Right atrium auricular region (tissue), 2 donors: ENCODE measurements at places on chromosomes 13 and 19. TPM values are rescaled to one million over a fixed set of nuclear protein-coding genes. Genes with fewer than 3 reads are reported as not detected.

SCN1B gene
- 119 TPM for total RNA-seq

DNA sequence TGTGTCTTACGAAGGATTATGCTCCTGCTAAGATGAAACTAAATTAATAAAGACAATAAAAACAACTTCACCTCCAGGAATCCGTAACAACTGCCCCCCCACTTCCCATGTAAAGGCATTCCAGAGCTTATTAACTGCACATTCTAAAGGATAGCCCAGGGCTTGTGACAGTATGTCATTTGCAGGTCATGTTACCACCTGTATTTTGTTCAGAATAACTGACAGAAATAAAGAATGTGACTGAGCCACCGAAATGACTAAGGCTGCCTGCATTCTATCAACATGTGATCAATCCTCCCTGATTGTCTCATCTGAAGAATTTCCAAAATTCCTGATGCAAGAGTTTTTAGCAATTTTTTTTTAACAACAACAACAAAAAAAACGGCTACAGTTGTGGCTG, 117.2 kb downstream of the MIPEP start:
- H3K27me3 ChIP-seq, result no peaks in the 10 kb centered on the region
- H3K27ac ChIP-seq, result no peak overlapping the region
- no peaks in the 10 kb centered on the region for H3K4me1 ChIP-seq
- no peaks in the 10 kb centered on the region for H3K36me3 ChIP-seq
- no peak for DNase-seq
- H3K4me3 ChIP-seq, result no peak overlapping the region

DNA sequence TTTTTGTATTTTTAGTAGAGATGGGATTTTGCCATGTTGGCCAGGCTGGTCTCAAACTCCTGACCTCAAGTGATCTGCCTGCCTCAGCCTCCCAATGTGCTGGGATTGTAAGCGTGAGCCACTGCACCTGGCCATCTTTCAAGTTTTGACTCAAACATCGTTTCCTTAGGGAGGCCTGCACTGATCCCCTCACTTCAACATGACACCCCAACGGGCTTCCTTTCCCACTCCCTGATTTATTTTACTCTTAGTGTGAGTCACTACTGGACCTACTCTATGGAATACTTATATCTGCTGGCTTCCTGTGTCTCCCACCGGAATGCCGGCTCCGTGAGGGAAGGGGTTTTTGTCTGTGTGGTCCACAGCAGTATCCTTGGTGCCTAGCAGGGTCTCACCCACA, 4.5 kb upstream of the ADAMTS10 start:
- H3K27me3 ChIP-seq, result no peaks in the 10 kb centered on the region
- H3K36me3 ChIP-seq, result no peaks in the 10 kb centered on the region
- no peak overlapping the region for H3K4me3 ChIP-seq
- DNase-seq, result no peak

- no peak overlapping the region for H3K4me3 ChIP-seq
- H3K36me3 ChIP-seq, result peaks cover 90% of the 10 kb centered on the region
These were observed 9.7 kb downstream of the PTBP1 start for GRCh38 chr19:806815-807421.

- H3K4me1 ChIP-seq, result peaks cover 9% of the 10 kb centered on the region
- peaks cover 8% of the 10 kb centered on the region for H3K27me3 ChIP-seq
- H3K4me3 ChIP-seq, result peak overlapping the region; percentile 56
- H3K27ac ChIP-seq, result no peak overlapping the region
- no peak for DNase-seq
- no peaks in the 10 kb centered on the region for H3K36me3 ChIP-seq
These were observed 50.6 kb downstream of the CELF5 start for GRCh38 chr19:3274942-3275582.

DNA sequence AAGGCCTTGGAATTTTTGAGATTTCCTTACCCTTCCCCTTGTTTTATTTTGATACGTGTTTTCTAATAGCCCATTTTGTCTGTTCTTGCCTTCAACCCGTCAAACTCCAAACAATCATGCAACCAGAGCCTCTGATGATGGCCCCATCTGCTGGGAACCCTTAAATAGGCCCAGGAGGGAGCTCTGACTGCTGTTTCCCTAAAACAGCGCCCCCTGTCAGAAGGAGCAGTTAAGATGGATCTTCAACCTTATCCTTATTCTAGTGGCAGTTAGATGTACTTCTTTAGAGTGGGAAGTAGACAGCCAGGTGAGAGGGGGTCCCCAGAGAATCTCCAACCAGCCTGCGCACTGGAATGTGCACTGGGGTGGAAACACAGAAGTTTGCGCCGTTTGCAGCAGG, 1031.0 kb upstream of the PCDH9 start:
- no peaks in the 10 kb centered on the region for H3K36me3 ChIP-seq
- no peaks in the 10 kb centered on the region for H3K4me1 ChIP-seq
- H3K27ac ChIP-seq, result no peak overlapping the region
- DNase-seq, result no peak
- H3K27me3 ChIP-seq, result no peaks in the 10 kb centered on the region
- no peak overlapping the region for H3K4me3 ChIP-seq

- H3K27ac ChIP-seq, result no peak overlapping the region
- H3K27me3 ChIP-seq, result no peaks in the 10 kb centered on the region
- DNase-seq, result no peak
- H3K4me3 ChIP-seq, result no peak overlapping the region
- no peaks in the 10 kb centered on the region for H3K4me1 ChIP-seq
- no peaks in the 10 kb centered on the region for H3K36me3 ChIP-seq
These were observed 68.3 kb upstream of the RXFP2 start for GRCh38 chr13:31670831-31671617.

DNA sequence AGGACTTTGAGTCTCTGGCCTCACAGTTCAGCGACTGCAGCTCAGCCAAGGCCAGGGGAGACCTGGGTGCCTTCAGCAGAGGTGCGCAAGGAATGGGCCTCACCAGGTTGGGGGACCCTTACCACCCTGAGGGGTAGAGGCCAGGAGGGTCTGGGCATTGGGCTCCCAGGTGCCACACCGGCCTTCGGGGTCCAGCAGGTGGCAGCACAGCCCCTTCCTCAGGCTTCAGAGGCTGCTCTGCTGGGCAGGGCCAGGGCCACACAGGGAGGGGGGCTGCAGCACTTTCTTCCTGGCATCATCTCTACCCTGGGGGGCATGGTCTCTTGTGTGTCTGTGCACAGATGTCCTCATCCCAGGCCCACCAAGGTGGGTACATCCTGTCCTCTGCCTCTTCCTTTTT, 12.9 kb downstream of the PIN1 start:
- H3K36me3 ChIP-seq, result peaks cover 32% of the 10 kb centered on the region
- no peaks in the 10 kb centered on the region for H3K27me3 ChIP-seq
- no peak overlapping the region for H3K27ac ChIP-seq
- no peak overlapping the region for H3K4me3 ChIP-seq

GRCh38 chr13:40069173-40070044, 413.9 kb downstream of the COG6 start:
- no peaks in the 10 kb centered on the region for H3K27me3 ChIP-seq
- DNase-seq, result peak; percentile 86
- H3K36me3 ChIP-seq, result no peaks in the 10 kb centered on the region
- no peak overlapping the region for H3K27ac ChIP-seq
- H3K4me3 ChIP-seq, result no peak overlapping the region

LIPE gene
- 11.6 TPM for total RNA-seq

DNA sequence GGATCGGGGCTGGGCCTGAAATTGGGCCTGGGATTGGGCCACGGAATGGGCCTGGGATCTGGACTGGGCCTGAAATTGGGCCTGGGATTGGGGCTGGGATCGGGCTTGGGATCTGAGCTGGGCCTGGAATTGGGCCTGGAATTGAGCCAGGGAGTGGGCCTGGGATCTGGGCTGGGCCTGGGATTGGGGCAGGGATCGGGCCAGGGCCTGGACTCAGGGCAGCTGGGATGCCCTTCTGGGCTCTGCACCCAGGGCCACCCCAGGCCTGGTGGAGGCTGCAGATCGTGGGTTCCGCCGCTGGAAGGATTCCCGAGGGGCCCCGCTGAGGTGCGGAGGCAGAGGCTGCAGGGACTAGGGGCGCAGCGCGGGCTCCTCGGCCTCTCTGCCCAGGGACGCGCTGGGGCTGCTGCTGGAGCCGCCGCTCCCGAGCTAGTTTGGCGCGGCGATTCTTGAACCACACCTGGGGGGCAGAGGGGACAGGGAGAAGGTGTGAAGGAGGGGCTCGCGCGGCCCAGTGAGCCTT, 1.8 kb downstream of the TPRX1 start:
- H3K27me3 ChIP-seq, result no peaks in the 10 kb centered on the region
- H3K4me1 ChIP-seq, result no peaks in the 10 kb centered on the region
- no peak overlapping the region for H3K27ac ChIP-seq
- DNase-seq, result no peak
- H3K4me3 ChIP-seq, result no peak overlapping the region
- H3K36me3 ChIP-seq, result no peaks in the 10 kb centered on the region

KLC3 gene
- total RNA-seq, result 0.75 TPM

FKBP8 gene
- total RNA-seq, result 192 TPM
